T-helper 9 cell (primary cell): ENCODE measurements at places on chromosomes 7 and 10.
A peak's percentile ranks its signal among the peaks of the same experiment; 100 is the strongest.

DNA sequence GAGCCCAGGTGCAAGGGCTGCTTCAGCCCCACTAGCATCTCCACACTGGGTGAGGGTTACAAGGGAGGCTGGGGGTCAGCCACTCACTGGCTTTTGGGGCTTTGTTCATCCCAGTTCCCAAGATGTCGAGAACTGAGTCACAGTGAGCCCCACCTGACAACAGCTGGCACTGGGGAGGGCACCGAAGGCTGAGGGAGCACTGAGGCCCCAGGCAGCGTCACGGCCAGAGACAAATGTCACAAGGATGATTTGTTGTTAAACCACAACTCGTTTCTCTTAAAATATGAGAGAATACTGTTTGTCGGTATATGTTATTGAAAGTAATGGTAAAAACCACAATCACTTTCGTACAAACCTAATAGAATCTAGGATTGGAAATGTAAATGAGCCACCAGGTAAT is 219.9 kb downstream of the CELF2 start:
- no peak for DNase-seq

DNA sequence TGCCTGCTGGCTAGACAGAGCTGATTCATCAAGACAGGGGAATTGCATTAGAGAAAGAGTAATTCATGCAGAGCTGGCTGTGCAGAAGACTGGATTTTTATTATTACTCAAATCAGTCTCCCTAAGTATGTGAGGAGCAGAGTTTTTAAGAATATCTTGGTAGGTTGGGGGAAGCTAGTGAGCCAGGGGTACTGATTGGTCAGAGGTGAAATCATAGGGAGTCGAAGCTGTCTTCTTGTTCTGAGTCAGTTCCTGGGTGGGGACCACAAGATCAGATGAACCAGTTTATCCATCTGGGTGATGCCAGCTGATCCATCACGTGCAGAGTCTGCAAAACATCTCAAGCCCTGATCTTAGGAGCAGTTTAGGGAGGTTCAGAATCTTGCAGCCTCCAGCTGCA is 39.8 kb downstream of the FOXI2 start:
- no peak for DNase-seq

DNA sequence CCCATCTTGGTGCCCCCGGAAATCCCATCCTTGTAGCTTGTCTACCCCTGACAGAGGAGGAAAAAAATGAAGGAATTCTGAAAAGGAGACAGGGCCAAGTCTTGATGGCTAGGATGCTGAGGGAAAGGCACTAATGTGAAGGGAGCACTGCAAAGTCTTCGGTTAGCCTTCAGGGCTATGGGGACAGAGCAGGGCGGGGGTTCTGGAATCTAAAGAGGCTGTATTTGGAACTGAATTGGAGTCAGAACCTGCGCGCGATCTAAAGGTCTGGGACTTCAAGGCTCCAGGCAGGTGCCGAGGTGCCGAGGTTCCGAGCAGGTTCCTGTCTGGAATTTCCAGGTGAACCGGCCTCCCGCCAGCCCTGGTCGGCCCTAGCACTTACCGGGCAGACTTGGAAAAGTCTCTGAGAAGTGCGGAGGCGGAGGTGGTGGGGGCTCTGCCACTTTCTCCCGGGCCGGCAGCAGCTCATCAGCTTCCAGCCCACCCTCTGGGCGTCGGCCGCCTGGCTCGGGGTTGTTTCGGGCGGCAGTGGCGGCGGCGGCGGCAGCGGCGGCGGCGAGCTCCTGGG is 781 bp downstream of the GBX1 start:
- DNase-seq: no peak

GRCh38 chr7:123494193-123494796 is 40.1 kb downstream of the IQUB start:
- peak; percentile 5 for DNase-seq

DNA sequence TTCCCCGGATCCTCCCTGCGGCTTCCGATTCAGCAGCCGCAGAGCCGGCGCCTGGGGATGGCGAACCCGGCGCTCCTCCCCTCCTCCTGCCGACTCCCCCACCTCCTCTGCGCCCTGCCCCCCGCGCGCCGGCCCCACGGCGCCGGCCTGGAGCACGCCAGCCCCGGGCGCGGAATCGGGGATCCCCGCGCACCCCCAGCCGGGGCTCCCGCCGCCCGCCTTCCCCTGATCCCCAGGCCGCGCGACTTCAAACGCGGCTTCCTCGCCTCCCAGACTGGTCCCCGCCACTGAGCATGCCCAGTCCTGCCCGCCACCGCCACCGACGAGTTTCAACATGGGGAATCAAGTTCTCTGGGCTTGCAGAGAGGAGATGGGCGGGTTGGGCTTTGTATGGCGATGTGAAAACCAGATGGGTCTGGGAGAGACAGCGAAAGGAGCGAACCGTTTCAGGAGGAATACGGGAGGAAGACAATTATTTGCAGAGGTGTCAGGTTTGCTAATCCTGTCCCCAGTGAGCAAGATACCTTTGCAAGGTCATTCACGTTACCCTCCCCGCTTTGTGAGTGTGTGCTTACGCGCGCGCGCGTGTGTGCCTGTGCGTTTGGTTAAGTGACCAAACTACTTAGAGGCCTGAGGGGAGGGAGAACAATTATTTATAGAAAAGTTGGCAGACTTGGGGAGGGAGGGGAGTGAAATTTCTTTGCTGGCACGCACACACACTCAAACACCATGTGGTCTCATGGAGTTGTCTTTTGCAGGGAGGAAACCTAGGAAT is at the start of gene PANK1:
PANK1 (minus strand) TSS at position 276 of the 775 bp plus-strand sequence. CDS start 351 bp downstream, outside the sequence.
- DNase-seq: peak; percentile 64

GRCh38 chr7:101736084-101736483 is 81.3 kb upstream of the CUX1 start:
- no peak for DNase-seq
